ENCODE measurements at places on chromosomes 4 and X.

DNA sequence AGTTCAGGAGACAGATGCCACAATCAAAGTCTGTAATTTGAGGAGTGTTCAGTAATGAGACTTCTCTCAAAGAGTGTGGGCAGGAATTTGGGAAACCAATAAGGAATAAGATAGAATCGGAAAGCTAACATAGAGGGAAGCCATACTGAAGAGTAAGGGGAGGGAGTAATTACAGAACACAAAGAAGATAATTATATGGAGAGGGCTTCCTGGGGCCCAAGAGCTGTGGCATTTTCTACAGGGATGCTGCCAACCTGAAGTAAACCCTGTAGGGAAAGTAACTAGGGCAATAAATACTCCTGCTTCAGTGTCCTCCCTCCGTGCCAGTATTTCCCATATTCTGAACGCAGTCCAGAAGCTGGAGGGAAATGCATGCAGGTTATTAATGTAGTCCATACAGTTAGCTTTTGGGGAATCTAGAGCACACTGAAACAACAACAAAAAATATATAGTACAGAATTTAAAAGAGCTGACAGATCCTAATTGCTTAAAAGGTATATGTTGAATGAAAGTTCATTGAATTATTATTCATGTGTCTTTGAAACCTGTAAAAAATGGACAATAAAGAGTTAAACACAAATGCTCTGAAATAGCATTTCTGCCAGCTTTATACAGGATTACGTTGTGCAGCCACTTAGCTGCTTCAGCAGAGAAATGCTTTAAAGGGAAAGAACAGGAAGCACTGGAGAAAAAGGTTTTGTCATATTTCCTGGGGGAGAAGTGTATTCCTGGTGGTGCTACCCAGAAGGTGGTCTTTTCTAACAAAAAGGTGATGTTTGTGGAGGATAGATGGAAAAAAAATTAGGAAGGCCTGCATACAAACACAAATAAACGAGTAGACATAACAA is 48.0 kb downstream of the CXXC4 start:
- DNase-seq = no peak

- DNase-seq = no peak
Observed at GRCh38 chr4:3303565-3303824, 10.7 kb downstream of the RGS12 start.

GRCh38 chr4:6134612-6135220 is 65.6 kb downstream of the JAKMIP1 start:
- peak; percentile 63 for DNase-seq

- no peak for DNase-seq
Observed at GRCh38 chrX:30590368-30590767, 12.8 kb upstream of the TASL start.

- no peak for DNase-seq
Observed at GRCh38 chr4:8470451-8471024, 30.0 kb downstream of the TRMT44 start.

DNA sequence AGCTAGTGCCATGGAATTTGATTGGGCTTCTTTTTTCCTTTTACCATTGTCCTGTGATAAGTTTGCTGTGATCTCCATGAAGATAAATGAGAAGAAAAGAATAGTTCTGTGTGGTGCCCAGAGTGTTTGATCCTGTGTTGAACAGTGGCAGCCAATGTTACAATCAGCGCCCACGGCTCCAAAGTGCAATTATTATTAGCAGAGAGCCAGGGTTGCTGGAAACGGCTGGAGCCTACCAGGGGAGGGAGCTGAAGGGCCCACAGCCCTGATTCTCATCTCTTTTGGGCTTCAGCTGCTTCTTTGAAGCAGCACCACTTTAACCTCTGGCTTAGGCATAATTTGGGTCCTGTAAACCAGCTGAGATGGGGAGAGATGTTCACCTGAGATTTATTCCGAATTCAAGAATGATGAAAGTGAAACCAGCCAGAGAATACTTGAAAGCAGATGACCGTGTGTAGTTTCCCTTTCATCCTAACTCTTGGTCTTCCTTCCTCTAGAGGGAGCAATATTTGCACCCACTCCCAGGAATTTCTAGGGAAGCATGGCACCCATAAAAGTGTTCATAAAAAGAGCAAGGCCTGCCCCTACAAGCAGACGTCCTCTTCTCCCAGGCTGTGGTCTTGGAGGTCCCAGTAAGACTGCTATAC is 298.3 kb downstream of the EVC2 start:
- DNase-seq = no peak

GRCh38 chr4:88457307-88458103 is 586 bp downstream of the HERC5 start:
- DNase-seq = peak; percentile 50

GRCh38 chr4:124097447-124097846 is 615.1 kb downstream of the ANKRD50 start:
- DNase-seq = no peak

DNA sequence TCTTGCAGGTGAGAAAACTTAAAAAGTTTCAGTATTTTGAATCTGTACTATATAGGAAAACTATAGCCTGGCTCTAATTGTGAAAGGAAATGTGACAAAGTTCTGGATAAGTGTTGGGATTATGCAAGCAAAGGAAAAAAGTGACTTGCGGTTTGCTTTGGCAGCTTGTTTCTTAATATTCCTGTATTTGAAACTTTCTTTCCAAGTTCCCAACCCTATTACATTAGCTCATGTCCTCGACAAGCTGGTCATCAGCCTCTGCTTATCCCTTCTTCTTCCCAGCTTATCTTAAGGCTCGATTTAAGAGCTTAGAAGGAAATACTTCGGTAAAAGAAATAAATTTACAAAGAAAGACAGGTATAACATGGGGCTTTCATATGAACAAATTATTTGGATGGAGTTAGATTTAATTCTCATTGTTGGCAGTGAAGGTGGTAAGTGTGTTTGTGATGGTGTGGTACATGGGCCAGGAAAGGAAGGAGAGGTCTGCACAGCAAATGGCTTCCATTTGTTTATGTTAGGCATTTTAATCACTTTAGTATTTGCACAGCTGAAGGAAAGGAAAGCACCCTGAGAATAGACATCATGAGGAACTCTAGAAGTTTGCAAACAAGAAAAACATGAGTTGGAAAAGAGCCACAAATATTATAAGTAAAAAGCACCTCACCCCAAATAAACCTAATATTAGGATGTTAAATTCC is 5.1 kb upstream of the MYOZ2 start:
- no peak for DNase-seq

- no peak for DNase-seq
Observed at GRCh38 chrX:53594354-53594753, 92.2 kb downstream of the HUWE1 start.

- DNase-seq = no peak
Observed at GRCh38 chr4:10667701-10668326, 16.8 kb downstream of the CLNK start.

- no peak for DNase-seq
Observed at GRCh38 chrX:71475785-71476540, 56.9 kb upstream of the OGT start.

DNA sequence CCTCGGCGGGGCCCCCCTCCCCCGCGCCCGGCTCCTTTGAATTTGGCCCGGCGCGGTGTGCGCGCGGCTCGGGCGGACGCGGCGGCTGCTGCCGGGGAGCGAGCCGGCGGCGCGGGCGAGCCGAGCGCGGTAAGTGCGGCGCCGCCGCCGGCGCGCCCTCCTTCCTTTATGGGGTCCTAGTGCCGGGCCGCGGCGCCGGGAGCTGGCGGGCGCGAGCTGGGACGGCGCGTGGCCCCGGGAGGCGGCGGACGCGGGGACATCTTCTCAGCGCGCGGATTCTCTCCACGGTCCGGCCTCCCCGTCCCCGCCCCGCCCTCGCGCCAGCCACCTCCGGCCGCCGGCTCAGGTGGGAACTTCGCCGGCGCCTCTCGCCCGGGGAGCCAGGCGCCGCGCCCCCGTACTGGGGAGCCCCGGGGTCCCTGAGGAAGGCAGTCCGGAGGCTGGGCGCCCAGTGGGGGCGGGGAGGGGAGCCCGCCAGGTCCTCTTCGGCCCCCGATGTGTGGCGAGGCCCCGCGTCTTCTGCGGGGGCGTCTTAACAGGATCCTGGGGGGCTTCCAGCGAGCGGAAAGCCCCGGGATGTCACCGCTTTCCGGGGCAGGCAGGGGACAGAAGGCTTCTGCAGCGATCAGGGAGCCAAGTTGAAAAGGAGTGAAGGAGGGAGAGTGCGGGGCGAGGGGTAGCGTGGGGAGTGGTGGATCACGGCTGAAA is 98.4 kb upstream of the TENM3 start:
- no peak for DNase-seq

DNA sequence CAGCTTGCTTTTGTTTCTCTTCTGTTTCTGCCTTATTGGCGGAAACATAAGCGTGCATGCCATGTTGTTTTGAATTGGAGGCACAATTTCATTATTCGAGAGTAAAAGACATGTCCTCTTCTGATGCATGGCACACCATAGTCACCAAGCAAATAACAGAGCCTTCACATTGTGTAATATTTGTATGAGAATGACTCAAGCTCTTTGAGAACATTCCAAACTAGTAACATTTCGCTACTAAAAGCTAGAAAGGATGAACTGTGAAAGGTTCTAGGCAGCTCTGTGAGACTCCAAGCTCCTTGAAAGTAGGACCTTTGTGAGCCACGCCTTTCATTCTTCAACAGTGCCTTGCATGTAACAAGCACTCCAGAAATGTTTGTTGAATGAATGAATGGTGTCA is 9.2 kb upstream of the ANXA3 start:
- DNase-seq = no peak

DNA sequence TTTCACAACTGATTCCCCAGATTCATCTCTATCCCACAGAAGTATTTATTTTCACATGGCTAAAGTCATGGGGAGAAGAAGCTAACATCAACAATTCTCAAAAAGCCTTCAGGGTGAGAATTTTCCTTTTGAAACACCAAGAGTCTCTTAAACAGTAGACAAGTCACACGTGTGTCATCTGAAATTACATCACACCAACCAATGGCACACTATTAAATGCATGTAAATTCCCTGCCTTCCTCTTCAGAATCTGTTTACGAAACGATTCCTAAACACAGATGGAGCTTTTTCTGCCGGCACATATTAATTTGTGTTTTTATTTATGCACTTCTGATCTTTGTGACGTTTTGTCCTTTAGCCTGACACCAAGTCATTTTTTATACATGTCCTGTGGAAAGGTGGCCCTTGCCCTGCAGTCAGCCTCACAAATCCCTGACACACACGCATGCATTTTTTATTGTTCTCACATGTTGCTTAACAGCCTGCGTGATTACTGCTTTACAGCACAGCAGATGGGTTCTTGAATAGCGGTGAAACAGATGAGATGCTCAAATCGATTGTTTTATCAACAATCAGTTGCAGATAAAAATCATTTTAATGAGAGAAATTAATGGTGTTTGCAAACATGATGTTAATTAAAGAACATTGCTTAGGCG is 735.9 kb upstream of the TENM3 start:
- no peak for DNase-seq

DNA sequence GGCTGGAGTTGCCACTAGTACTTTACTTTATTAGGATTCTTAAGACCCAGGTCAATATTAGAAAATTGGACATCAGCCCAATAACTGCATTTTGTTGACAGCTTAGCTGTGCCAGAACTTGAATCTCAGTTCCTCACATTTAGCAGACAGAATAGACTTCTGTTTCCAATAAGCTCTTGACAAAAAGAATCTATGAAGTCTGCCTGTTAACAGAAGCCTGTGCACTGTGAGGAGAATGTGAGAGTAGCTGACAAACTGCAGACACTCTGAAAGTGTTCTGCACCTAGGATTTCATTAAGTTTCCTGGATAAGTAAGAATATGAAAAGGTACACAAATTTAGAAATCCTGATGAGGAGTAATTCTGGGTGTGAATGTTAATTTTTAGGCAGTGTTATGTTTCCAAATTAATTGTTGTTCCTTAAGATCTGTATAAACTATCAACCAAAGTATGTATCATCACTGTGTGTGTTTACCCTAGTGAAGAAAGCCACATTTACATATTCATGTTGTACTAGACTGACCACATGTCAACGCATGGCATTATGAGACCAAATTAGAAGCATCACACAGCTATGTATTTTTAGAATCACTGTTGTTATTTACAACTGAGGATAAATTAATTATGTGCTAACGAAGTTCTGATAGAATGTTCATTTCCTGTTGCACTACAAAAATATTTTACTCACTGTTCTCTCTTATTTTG is 756.4 kb upstream of the IGFBP7 start:
- DNase-seq = no peak

DNA sequence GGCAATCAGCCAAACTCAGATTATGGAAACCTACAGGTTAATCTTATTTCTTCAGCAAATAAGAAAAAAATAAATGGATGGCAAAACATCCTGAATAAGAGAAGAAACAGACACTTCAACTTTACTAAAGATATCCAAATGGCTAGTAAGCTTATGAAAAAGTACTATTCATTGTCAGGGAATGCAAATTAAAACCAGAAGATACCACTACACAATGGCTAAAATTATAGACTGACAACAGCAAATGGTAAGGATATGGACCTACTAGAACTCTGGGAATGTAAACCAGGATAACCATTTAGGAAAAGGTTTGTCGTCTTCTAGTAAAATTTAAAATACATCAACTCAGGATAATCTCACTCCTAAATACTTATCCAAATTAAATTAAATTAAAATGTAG is 24.3 kb downstream of the GRSF1 start:
- no peak for DNase-seq

- DNase-seq = no peak
Observed at GRCh38 chr4:85790582-85790981, 315.6 kb downstream of the ARHGAP24 start.
